ENCODE measurements at places on chromosomes 16 and 17. TPM values are rescaled to one million over a fixed set of nuclear protein-coding genes. Genes with fewer than 3 reads are reported as not detected.
A peak's percentile ranks its signal among the peaks of the same experiment; 100 is the strongest.

DNA sequence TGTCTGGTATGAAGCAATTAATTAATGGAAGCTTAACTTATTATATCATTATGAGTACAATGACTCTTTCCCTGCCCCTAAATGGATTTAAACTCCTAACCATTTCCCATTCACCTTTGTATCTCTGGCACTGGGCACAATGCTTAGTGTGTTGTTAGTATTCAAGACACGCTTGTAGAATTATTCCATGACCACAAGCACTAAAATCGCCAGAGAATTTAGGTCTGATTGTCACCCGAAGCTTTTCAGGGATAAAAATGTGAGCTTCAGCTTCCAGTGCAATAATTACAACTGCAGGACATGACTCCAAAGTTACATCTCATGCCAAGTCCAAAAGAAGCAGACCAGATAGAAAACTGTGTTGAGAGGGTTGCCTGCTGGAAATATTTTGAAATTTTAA is 101.6 kb downstream of the CDH8 start:
- no peaks in the 10 kb centered on the region for H3K27me3 ChIP-seq
- DNase-seq, result no peak
- H3K27ac ChIP-seq, result no peak overlapping the region
- H3K4me3 ChIP-seq, result no peak overlapping the region

- H3K27me3 ChIP-seq, result no peaks in the 10 kb centered on the region
- H3K36me3 ChIP-seq, result no peaks in the 10 kb centered on the region
- no peak for DNase-seq
- no peak overlapping the region for H3K4me3 ChIP-seq
- no peaks in the 10 kb centered on the region for H3K4me1 ChIP-seq
Measured at GRCh38 chr16:79328402-79329165, 272.0 kb downstream of the MAF start.

The ATP1B2 gene
- total RNA-seq, result 11.7 TPM

GRCh38 chr17:72122765-72123529 is 2.1 kb downstream of the SOX9 start:
- H3K4me1 ChIP-seq, result peaks cover 3% of the 10 kb centered on the region
- peak overlapping the region; percentile 90 for H3K27ac ChIP-seq
- H3K36me3 ChIP-seq, result no peaks in the 10 kb centered on the region
- no peak for DNase-seq

DNA sequence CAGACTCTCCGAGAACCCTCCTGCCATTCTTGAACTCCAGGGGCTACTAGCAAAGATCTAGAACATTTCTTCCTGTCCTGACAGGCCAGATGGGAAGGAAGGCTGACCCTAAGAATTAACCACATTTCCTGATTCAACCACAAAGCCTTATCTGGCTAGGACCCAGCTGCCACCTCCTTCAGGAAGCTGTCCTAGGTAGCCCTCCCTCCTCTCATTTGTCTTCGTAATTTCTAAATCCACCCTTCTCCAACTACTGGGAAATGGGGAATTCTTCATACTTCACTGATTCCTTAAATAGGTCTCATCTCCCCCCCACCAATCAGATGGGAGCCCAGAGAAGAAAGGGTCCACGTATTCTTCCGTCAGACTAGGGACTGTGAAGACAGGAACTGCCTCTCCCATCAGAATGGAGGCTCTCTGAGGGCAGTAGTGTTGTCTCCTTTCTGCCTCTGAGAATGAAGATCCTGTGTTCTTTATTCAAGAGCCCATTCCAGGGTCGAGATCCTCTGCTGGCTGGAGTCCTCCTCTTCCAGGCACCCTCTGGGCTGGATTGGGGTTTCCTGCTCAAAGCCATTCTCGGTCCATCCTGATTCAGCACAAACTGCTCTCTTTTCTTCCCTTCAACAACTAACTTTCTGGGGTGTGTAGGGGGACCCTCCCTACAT is 2.1 kb downstream of the SAMD14 start:
- H3K36me3 ChIP-seq, result no peaks in the 10 kb centered on the region
- no peak overlapping the region for H3K27ac ChIP-seq
- H3K4me3 ChIP-seq, result no peak overlapping the region
- DNase-seq, result no peak
- H3K27me3 ChIP-seq, result peaks cover 5% of the 10 kb centered on the region
- H3K4me1 ChIP-seq, result no peaks in the 10 kb centered on the region

DNA sequence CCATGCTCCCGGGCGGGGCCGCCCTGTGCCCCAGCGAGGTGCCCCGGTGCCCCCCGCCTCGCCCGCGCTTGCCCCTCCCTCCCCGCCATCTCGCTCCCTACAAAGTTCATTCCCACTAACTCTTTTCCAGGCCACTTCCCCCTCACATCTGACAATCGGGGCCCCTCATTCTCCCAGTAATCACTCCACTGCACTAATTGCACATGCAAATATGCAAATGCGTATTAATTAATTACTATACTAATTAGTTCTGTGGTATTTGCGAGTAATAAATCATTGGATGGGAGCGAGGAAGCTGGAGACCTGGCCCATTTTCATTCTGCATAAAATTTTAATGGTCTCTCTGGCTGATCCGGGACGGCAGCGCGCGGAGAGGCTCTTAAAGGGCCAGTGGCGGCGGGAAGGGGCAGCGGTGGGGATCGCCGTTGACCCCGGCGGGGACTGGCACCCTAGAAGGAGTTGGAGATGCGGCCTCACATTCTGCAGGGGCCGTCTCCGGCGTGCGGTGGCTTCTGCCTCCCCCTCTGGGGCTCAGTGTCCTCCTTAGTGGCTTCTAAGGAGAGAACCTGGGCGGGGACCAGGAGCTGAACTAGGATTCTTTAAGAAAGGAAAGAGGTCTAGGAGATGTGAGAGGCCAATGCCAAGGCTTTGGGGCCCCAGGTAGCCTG is 8.4 kb upstream of the PPP1R1B start:
- no peak for DNase-seq
- no peaks in the 10 kb centered on the region for H3K27me3 ChIP-seq
- peak overlapping the region; percentile 44 for H3K4me3 ChIP-seq
- H3K27ac ChIP-seq, result peak overlapping the region; percentile 72
- H3K4me1 ChIP-seq, result peaks cover 9% of the 10 kb centered on the region
- no peaks in the 10 kb centered on the region for H3K36me3 ChIP-seq
